ENCODE measurements at places on chromosomes 2 and 18. TPM values are rescaled to one million over a fixed set of nuclear protein-coding genes. Genes with fewer than 3 reads are reported as not detected.

The CRYBA2 gene
- total RNA-seq: 0.57 TPM

DNA sequence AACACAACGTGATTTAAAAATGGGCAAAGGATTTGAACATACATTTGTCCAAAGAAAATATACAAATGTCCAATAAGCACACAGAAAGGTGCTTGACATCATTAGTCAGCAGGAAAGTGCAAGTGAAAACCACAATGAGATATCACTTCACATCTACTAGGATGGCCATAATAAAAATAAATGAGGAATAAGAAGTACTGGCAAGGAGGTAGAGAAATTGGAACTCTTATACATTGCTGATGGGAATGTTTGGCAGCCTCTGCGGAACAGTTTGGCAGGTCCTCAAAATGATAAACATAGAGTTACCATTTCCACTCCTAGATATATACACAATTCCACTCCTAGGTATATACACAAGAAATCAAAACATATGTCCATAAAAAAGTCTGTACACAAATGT lies 51.0 kb upstream of the PGAP1 start:
- no peak for DNase-seq

The IL1R2 gene
- total RNA-seq: 4.5 TPM

The CCL20 gene
- total RNA-seq: not detected

GRCh38 chr18:49650426-49650891 lies 88.6 kb downstream of the LIPG start:
- DNase-seq: no peak

GRCh38 chr2:165328272-165328671 lies 89.1 kb downstream of the SCN2A start:
- no peak for DNase-seq

- DNase-seq: no peak
Observed at GRCh38 chr2:222217712-222218111, 81.1 kb downstream of the PAX3 start.

GRCh38 chr2:240468303-240469238 lies 33.1 kb downstream of the GPC1 start:
- DNase-seq: peak; percentile 21

The CHST9 gene
- 0.07 TPM for total RNA-seq

The IL36B gene
- total RNA-seq: not detected

The FBXO15 gene
- total RNA-seq: 3.0 TPM

DNA sequence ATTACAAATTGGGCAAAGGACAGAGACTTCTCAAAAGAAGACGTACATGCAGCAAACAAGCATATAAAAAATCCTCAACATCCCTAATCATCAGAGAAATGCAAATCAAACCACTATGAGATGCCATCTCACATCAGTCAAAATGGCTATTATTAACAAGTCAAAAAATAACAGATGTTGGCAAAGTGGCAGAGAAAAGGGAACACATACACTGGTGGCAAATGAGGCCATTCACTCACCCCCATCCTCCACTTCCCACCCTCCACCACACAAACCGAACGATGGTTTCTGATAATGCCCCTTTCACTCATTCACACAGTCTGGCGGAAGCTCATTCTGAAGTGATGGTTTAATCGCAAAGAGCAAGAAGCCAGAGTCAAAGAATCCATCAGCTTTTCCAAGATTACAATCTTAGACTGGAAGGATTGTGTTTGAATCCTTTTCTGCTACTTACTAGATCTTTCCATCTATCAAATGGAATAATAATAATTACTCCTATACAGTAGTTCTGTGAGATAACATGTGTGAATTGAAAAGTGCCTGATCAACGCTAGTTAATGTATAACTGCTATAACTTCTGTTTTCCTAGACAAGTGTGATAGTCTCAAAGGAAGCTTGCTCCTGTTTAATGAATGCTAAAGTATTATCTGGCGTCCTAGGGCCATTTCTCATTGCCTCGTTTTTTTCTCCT lies 16.9 kb upstream of the CD28 start:
- DNase-seq: no peak

DNA sequence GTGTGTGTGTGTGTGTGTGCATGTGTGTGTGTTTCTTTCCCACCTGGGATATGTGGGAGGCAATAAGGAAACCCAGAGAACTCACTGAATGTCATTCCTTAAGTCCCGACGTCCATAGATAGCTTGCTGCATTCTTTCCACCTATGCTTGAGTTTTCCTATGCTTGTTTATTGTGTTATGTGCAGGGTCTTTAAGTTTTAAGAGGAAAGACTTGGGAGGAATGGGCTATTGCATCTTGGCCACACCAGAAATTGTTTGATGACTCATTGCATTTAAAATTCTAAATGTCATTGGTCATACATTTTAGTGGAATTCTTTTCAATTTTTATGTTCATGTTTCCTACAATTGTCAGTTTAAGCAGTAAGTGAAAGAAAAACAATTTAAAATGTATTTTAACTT lies 33.7 kb downstream of the STARD6 start:
- DNase-seq: no peak

DNA sequence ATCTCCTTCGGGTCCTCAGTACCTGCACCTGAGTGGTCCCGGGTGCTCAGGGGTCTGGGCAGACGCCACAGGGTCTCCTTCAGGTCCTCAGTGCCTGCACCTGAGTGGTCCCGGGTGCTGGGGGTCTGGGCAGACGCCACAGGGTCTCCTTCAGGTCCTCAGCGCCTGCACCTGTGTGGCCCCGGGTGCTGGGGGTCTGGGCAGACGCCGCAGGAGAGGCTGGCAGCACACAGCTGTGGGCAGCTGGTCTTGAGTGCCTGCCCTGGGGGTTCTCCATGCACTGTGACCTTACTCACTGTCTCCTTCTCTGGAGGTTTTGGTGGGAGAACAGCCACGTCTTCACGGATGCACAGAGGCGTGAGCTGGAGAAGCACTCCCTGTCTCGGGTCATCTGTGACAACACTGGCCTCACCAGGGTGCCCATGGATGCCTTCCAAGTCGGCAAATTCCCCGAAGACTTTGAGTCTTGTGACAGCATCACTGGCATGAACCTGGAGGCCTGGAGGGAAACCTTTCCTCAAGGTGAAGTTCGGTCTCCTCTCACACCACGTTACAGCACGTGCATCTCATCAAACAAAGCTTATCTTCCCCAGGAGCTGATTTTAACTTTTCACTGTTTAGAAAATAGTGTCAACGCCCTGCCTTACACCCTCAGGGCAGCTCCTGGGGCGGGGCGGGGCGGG lies 82.6 kb downstream of the TPO start:
- DNase-seq: no peak

The TUBB8B gene
- total RNA-seq: not detected

The ZNF24 gene
- 56.5 TPM for total RNA-seq

GRCh38 chr2:98507891-98508708 lies 63.4 kb downstream of the INPP4A start:
- DNase-seq: peak; percentile 59

The CBLN2 gene
- not detected for total RNA-seq

- DNase-seq: no peak
Observed at GRCh38 chr2:181948227-181948626, 37.4 kb upstream of the PPP1R1C start.

The SCN9A gene
- 2.0 TPM for total RNA-seq

The IL1B gene
- total RNA-seq: 2.1 TPM

The UGT1A4 gene
- not detected for total RNA-seq

DNA sequence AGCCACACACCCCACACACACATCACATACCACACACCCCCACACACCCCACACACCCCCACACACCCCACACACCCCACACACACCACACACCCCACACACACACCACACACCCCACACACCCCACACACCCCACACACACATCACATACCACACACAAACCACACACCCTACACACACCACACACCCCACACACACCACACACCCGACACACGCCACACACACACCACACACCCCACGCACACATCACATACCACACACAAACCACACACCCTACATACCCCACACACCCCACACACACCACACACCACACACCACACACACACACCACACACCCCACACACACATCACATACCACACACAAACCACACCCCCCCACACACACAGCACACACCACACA lies 22.4 kb downstream of the TWIST2 start:
- no peak for DNase-seq

DNA sequence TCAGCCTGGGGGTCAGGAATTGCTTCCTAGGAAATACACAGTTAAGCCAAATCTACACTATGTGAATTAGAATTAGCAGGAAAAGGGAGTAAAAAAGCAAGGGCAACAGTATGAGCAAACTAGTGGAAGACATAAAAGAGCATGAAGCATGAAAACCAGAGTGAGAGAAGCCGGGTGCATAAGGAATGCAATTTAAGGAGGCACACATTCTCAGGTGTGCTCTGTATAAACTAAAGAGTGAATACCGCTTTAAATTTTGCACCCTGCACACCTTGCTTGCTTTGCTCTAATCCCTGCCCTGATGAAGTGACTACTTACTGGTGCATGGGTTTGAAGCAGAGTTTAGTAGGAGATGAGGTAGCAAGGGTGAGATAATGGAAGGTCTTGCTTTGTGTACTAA lies 65.7 kb upstream of the EPHA4 start:
- DNase-seq: no peak

- DNase-seq: no peak
Observed at GRCh38 chr2:191714925-191715324, 37.0 kb downstream of the NABP1 start.

Data from adrenal gland (tissue), 19 donors.